AG10803 (cell line): ENCODE measurements at places on chromosomes 12 and 14.

DNA sequence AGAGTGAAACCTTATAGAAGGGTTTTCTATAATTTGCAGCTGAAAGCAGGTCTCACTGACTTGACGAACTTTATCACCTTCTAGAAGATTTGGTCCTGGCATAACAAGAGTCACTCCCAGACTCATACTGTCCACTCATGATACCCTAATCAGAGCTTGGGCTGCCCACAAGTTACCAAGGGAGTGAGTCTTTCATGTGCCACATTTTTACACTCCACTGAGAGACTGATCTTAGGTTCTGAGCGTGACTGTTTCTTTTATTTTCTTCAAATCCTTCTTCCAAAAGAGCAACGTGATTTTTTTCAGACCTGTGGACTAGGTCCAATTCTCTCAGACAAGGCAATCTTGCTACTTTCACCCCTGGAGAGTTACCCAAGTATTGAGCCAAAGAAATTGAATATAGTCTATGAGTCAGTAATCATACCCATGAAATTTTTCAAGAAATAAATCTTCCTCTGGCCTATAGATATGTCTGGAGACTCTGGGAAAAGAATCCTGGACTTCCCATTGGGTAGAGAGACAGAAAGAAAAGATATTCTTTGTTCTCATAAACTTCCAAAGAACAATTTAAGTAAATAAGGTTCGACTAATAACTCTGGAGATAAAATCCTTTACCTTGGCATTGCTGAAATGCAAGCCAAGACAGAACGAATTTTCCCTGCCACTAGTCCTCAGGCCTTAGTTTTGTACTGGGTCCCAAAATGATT, 26.9 kb downstream of the SIX1 start:
- peak; percentile 38 for DNase-seq

GRCh38 chr14:103527408-103528145, 1.4 kb upstream of the TRMT61A start:
- DNase-seq = peak; percentile 53

DNA sequence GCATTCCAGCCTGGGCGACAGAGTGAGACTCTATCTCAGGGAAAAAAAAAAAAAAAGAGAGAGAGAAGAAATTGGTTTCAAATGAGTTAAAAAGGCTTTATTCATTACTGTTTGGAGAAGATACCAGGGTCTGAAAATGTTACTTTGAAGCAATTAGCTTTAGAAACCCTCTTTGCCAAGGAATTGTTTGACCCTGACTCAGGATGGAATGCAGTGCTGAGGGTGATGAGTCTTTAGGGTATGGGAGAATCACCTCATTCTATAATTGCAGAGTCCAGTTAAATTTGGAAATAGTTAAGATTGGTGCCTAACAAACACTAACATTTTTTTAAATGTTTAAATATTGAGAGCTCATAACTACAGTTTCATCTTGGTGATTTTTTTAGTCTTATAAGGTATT, 13.3 kb downstream of the RAP1B start:
- DNase-seq = peak; percentile 74

- no peak for DNase-seq
These were observed 43.6 kb downstream of the RFLNA start for GRCh38 chr12:124338448-124338847.

DNA sequence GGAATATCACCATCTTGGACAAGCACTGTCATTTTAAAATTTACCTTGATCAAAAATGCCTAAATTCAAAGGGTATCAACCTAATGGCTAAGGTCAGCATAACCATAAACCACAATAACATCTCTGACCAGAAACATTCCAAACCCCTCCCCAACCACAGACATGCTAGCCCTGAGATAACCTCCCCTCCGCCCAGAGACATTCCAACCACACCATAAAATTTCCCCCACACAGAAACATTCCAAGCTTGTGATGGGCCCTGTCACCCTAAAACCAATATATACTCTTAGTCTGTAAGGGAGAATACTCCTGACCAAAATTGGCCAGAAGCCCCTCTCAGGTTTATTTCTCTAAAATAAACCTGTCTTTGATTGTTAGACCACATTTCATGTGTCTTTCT, 17.7 kb downstream of the EPYC start:
- peak; percentile 50 for DNase-seq

DNA sequence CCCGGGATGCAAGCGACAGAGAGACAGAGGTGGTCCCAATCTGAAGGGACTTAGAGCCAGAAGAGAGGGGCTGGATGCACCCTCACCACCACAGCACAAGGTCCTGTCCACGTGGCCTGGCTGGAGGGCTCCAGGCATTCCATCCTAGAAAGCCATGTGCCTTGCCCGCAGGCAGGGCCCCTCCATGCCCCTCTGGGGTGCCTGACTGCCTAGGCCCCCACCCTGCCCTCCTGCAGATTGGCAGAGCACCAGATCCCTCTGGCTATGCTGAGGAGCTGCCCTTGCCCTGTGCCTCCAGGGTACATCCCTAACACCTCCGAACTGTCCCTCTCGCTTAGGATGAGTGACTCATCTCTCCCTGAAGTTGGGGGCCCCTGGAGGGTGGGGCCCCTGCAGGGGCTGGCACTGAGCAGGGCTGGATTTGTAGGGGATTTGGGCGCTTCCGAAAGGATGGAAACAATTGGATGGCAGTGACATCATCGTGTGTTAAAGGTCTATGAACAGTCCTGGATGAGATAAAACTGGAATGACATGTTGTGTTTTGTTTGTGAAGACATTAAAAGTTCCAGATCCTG, 50.9 kb downstream of the CHGA start:
- DNase-seq = no peak

- DNase-seq = peak; percentile 44
These were observed 190.4 kb upstream of the FAR2 start for GRCh38 chr12:28958553-28959195.

- no peak for DNase-seq
These were observed 43.6 kb downstream of the IRF2BPL start for GRCh38 chr14:76984787-76985375.

GRCh38 chr12:87596636-87597035, 432.6 kb downstream of the C12orf50 start:
- no peak for DNase-seq

- DNase-seq = no peak
These were observed 236.9 kb downstream of the PAWR start for GRCh38 chr12:79453820-79454219.

GRCh38 chr14:93430315-93431035, at the start of gene UNC79:
Gene UNC79 (plus strand): TSS chr14:93430939. CDS start chr14:93431030, 91 bp downstream.
- no peak for DNase-seq

DNA sequence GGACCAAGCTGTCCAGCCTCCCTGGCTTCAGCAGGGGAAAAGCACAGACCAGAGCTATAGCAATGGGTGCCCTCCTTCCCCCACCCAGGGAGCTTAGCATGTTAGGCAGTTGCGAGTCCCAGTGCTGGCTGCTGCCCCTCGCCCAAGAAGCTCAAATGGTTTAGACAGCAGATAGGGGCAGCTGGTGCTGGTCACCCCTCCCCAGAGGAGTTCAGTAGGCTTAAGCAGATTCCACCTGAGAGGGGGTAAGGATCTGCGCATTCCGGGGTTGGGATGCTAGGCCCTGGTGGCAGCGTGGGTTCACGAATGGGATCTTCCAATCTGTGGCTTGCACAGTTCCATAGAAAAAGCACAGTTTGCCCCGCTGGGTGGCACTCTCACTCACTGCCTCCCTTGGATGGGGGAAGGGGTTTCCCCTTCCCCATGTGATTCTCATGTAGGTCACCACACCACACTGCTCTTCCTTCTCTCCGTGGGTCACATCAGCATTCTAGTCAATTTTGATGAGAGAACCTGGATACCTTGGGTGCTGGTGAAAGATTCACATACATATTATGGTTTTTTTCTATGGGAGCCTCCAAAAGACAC, 665.6 kb downstream of the C12orf50 start:
- DNase-seq = no peak

DNA sequence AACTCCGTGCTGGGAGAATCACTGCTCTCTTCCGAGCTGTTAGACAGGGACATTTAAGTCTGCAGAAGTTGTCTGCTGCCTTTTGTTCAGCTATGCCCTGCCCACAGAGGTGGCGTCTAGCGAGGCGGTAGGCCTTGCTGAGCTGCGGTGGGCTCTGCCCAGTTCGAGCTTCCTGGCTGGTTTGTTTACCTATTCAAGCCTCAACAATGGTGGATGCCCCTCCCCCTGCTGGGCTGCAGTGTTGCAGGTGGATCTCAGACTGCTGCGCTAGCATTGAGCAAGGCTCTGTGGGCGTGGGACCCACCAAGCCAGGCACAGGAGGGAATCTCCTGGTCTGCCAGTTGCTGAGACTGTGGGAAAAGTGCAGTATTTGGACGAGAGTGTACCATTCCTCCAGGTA, 43.7 kb downstream of the GPR137C start:
- DNase-seq = no peak

DNA sequence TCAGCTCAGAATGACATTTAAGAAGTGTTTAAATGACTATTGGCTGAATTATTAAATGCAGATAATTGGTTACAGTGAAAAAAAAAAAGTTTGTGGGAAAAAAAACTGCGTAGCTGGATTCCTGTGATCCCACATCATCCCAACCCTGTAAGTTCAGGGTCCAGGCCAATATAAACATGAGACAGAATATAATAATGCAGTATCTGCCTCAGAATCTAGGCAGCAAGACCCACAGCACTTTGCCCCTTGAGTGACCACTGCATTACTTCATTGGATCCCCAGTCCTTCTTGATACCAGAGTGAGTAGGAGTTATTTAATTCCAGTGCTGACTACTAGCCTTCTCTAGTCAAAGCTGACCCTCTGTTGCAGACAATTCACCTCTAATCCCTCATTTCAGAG, 272.6 kb downstream of the CCER1 start:
- DNase-seq = peak; percentile 50

DNA sequence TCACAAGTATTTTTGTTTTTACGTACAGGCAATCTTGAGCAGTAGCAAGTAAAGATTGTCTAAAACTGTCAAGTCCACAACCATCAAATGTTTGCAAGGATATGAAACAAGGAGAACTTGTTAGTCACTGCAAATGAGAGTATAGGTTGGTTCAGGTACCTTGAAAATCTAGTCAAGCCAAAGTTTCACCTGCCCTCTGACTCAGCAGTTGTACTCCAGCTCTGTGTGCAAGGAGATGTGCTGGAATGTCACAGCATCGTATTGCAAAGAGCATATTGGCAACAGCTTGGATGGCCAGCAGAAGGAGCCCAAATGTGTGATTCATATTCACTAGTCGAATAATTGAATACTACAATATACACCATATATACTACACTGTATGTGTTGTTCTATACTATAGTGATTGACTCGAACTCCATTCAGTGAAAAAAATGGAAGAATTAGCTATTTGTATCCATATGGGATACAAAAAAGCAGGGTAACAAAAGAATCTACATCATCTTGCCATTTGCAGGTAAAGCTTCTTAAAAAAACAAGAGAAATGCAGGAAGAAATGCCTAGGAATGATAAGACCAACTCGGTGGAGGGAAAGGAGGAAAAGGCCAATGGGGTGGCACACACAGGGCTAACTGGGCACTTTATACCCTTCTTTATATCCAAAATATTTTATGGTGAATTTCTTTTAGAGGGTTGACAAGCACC, 44.0 kb downstream of the EID3 start:
- DNase-seq = no peak

DNA sequence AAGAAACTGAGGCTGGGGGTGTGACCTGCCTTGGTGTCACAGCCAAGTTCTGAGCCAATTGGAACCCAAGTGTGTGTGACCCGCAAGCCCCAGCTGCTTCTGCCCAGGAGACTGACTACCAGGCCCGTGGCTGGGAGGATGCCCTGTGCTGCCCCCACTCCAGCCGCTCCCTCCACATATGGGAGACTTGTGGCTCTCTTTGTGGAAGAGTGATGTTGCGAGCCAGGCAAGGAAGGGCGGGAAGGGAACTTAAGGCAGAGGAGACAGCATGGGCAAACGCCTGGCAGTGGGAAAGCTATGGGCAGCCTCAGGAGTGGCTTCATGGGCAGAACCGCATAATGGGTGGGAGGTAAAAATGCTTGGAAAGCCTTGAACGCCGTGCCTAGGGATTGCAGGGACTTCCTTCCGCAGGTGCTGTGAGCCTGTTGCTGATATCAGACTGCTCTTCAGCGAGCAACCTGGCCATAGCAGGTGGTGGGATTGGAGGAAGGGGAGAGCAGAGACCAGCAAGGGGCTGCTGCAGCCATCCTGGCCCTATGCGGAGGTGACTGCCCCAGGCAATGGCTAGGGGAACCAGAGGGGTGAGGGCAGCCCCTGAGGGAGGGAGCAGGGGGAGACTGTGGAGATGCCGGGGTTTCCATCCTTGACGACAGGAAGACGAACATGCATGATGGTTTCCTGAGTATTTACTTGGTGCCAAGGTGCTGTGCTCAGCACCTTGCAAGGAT, 115.7 kb downstream of the LGMN start:
- DNase-seq = no peak

GRCh38 chr14:50109342-50109741, 7.0 kb downstream of the VCPKMT start:
- DNase-seq = peak; percentile 18

DNA sequence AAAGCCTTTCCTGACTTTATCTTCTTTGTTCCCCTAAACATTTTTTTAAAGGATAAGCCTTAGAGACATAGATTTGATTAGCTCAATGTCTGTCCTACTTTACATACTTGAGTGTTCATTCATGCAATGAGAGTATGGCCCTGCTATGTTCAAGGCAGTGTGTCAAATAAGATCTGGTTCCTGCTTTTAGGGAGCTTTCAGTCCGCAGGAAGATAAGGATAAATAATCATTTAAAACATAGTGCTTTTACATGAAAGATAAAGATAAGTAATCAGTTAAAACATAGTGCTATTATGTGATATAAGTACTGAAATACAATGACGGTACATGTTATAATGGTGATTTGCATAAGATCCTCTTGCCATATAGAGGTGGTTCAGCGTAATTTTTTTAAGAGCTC, 378.3 kb upstream of the PRICKLE1 start:
- no peak for DNase-seq

DNA sequence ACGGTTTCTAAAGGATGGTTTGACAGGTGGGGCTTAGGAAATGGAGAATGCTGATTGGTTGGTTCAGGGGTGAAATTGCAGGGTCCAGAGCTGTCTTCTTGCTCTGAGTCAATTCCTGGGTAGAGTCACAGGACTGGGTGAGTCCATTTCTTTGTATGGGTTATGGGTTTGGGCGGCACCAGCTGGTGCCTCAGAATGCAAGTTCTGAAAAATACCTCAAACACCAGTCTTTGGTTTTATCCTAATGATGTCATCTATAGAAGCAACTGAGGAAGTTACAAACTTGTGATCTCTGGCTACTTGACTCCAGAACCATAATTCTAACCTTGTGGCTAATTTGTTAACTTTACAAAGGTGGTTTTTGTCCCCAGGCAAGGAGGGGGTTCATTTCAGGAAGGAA, 47.6 kb upstream of the EIF5 start:
- DNase-seq = no peak

DNA sequence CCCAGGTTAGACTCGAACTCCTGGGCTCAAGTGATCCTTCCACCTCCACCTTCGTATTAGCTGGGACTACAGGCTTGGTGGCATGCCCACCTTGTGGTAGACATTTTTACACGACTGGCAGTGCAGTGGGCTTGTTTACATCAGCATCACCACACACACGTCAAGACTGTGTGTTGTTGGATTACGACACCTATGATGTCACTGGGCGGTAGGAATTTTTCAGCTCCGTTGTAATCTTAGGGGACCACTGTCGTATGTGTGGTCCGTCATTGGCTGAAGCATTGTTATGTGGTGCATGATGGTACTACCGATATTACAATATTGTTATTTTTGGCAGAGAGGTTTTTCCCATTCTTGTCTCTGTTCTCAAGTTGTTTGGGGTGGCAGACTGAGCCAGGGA, 50.7 kb downstream of the TSPAN9 start:
- DNase-seq = no peak

GRCh38 chr12:74644681-74645080, 107.0 kb downstream of the ATXN7L3B start:
- no peak for DNase-seq

- no peak for DNase-seq
These were observed 1189.0 kb upstream of the FLRT2 start for GRCh38 chr14:84340938-84341337.
